Psoas muscle (tissue), 8 donors: ENCODE measurements at places on chromosomes 4 and X. TPM values are rescaled to one million over a fixed set of nuclear protein-coding genes. Genes with fewer than 3 reads are reported as not detected.

Gene RLIM
- total RNA-seq = 20.5 TPM

Gene SLC6A14
- total RNA-seq = not detected

Gene DNASE1L1
- total RNA-seq = 141 TPM

Gene CPZ
- not detected for total RNA-seq

DNA sequence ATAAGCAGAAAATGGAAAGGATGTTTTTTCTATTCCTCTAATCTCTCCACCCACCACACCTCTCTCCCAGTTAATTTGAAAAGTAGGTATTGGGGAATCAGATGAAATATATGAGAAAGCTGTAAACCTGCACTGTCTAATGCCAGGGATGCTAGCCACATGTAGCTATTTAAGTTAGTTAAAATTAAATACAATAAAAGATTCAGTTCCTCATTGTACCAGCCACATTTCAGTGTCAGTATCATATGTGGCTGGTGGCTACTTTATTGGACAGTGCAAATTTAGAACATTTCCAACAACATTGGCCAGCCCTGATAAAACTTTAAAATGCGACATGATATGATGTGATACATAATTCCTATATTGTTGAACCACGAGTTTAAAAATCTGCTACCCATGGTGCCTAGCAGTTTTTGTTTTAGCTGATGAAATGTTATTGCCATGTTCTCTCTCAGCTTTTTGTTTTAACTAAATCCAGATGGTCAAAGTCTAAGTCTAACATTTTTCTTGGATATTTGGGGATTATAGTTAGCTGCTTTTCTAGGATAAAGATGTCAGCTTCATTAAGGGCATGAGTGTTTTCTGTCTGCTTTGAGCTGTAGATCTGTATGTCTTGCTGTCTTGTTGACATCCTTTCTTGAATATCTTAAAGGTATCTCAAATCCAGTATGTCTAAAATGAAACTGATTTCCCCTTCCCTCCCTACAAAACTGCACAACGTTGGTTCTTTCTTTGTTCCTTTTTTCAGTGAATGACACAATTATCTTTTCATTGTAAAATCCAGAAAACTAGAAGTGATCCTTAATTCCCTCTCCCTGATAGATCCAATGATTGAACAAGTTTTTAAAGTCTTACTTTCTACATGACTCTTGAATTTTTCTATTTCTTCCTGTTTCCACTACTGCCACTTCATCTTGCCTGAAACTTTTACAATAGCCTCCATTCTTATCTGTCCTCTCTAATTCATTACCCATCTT lies 6.2 kb downstream of the ARFIP1 start:
- no peak overlapping the region for H3K27ac ChIP-seq
- no peaks in the 10 kb centered on the region for H3K27me3 ChIP-seq
- no peak for DNase-seq
- H3K4me1 ChIP-seq = peaks cover 23% of the 10 kb centered on the region
- H3K36me3 ChIP-seq = no peaks in the 10 kb centered on the region

- H3K4me3 ChIP-seq = no peak overlapping the region
- H3K27ac ChIP-seq = peak overlapping the region; percentile 37
- no peak for DNase-seq
- H3K27me3 ChIP-seq = no peaks in the 10 kb centered on the region
- peaks cover 3% of the 10 kb centered on the region for H3K4me1 ChIP-seq
- H3K36me3 ChIP-seq = no peaks in the 10 kb centered on the region
Measured at GRCh38 chr4:152697284-152698088, 17.7 kb upstream of the TMEM154 start.

GRCh38 chrX:623268-623598 lies 7.4 kb upstream of the SHOX start:
- no peaks in the 10 kb centered on the region for H3K36me3 ChIP-seq
- DNase-seq = no peak
- peaks cover 7% of the 10 kb centered on the region for H3K27me3 ChIP-seq
- H3K4me3 ChIP-seq = no peak overlapping the region
- H3K4me1 ChIP-seq = no peaks in the 10 kb centered on the region
- H3K27ac ChIP-seq = no peak overlapping the region

DNA sequence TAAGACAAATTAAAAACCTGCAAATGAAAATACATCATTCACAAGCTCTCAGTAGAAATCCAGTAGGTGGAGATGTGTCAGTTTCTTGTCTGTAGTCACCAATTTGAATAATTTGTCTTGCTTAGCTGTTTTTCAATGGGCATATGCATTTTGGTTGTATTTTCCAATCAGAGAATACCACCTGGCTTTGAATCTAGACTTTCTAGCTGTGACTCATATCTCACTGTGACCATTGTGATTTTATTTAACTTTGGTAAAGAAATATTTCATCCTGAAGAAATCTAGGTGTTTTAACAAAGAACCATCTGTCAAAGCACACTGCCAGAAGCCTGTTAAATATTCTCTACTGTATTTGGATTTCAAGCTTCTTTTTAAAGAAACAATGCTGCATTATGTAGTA lies 1650.6 kb upstream of the IGFBP7 start:
- H3K36me3 ChIP-seq = no peaks in the 10 kb centered on the region
- DNase-seq = no peak
- H3K27me3 ChIP-seq = no peaks in the 10 kb centered on the region
- no peaks in the 10 kb centered on the region for H3K4me1 ChIP-seq

GRCh38 chr4:122635205-122635604 lies 14.3 kb upstream of the IL21 start:
- no peak overlapping the region for H3K27ac ChIP-seq
- DNase-seq = no peak
- no peaks in the 10 kb centered on the region for H3K27me3 ChIP-seq
- no peaks in the 10 kb centered on the region for H3K36me3 ChIP-seq

GRCh38 chr4:26081795-26082498 lies 167.9 kb downstream of the SMIM20 start:
- no peak overlapping the region for H3K27ac ChIP-seq
- H3K4me1 ChIP-seq = peaks cover 34% of the 10 kb centered on the region
- DNase-seq = no peak
- no peak overlapping the region for H3K4me3 ChIP-seq
- no peaks in the 10 kb centered on the region for H3K27me3 ChIP-seq

DNA sequence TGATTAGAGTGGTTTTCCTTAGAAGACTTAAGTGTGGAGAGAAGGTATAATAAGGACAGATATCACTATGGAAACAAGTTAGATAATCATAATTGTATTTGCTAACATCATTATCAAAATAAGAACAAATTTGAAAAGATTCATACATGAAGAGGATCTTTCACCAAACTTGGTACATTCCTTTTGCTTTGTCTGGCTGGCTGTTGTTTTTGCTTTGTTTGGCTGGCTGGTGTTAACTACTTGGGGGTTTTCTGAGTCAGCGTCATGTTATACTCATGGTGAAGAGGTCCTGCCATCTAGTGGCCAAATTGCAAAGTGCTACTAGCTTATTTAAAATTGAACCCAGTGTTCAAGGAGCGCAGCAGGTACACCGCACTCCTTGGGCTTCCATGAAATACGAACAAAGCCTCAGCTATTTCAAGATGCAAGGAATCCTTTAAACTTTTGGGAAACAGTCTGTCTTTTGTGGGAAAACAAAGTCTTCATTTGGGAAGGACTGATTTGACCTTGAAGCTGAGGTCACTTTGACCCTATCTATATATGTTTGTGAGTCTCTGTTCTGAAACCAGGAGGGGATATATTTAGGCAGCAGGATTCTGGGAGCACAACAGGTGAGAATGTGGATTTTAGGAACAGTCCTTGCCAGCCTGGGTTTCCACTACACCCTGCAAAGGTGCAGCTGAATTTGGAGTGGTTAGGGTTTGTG lies 129.7 kb downstream of the PLS3 start:
- no peaks in the 10 kb centered on the region for H3K36me3 ChIP-seq
- no peaks in the 10 kb centered on the region for H3K27me3 ChIP-seq
- no peak overlapping the region for H3K27ac ChIP-seq

GRCh38 chr4:105496899-105497298 lies 23.0 kb upstream of the PPA2 start:
- no peaks in the 10 kb centered on the region for H3K27me3 ChIP-seq
- H3K36me3 ChIP-seq = no peaks in the 10 kb centered on the region
- no peak for DNase-seq

DNA sequence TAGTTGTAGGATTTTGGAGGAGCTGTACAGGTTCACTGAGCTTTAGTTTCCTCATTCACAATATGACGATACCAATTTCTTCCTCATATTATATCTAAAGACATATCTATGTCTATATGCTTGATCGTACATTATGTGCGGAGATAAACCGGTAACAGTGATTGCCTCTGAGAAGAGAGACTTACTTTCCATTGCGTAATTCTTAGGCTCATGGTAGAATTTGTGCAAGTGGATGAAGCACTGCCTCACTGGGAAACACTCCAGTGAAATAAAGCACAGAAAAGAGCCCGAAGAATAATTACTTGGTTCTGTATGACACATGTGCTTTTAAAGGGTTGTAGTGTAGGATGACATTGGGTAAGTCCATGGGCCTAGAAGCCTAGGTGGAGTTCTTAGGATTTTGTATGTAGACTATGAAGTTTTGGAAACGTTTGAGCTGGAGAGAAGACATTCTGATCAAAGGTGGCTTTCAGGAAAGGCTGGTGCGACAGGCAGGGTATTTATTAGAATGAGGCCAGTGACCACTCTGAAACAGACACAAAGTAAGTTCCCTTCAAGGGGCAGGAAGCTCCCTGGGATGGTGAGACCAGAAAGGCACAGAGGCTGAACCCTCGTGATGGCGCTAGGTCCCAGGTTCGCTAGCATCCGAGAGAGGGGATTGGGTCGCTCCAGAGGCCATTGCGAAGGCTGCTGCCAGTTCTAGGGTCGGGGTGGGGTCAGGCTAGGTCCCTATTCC lies 649 bp upstream of the VBP1 start:
- H3K4me1 ChIP-seq = no peaks in the 10 kb centered on the region
- peak overlapping the region; percentile 84 for H3K27ac ChIP-seq
- DNase-seq = no peak
- peak overlapping the region; percentile 74 for H3K4me3 ChIP-seq
- peaks cover 4% of the 10 kb centered on the region for H3K36me3 ChIP-seq

GRCh38 chr4:1717129-1718094 lies 3.7 kb downstream of the TMEM129 start:
- no peak overlapping the region for H3K4me3 ChIP-seq
- no peak overlapping the region for H3K27ac ChIP-seq
- DNase-seq = no peak
- no peaks in the 10 kb centered on the region for H3K27me3 ChIP-seq

- no peaks in the 10 kb centered on the region for H3K36me3 ChIP-seq
- no peak overlapping the region for H3K4me3 ChIP-seq
- H3K27me3 ChIP-seq = no peaks in the 10 kb centered on the region
- no peak overlapping the region for H3K27ac ChIP-seq
- no peaks in the 10 kb centered on the region for H3K4me1 ChIP-seq
Measured at GRCh38 chrX:153074262-153074899, 2.1 kb downstream of the PNMA6A start.

GRCh38 chr4:113588895-113589668 lies 172.5 kb downstream of the CAMK2D start:
- H3K27ac ChIP-seq = no peak overlapping the region
- H3K36me3 ChIP-seq = no peaks in the 10 kb centered on the region
- no peaks in the 10 kb centered on the region for H3K27me3 ChIP-seq
- no peak for DNase-seq
- H3K4me1 ChIP-seq = peaks cover 56% of the 10 kb centered on the region
